Activated naive CD4-positive, alpha-beta T cell treated with anti-CD3 and anti-CD28 coated beads, Interleukin-2, amount 50 U/mL, for 72 hours (primary cell): ENCODE measurements at places on chromosomes 3 and 15. TPM values are rescaled to one million over a fixed set of nuclear protein-coding genes. Genes with fewer than 3 reads are reported as not detected.

DLEC1 gene
- 0.18 TPM for total RNA-seq

DNA sequence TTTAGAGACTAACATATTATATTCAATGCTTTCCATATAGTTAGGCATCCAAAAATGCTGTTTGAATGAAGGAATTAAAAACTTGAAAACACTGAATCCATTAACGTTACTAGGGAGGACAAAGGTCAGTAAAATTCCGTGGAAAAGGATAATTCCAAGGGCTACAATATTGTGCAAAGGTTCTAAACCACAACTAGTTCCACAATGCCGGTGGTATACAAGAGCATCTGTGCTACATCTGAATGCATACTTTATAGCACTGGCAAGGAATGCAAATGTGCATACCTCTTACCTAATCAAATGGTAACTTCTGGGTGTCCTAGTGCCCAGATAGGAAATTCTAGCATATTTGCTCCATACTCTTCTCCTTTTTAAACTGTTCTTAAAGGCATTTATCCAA lies 2.2 kb downstream of the ICE2 start:
- DNase-seq = no peak

DNA sequence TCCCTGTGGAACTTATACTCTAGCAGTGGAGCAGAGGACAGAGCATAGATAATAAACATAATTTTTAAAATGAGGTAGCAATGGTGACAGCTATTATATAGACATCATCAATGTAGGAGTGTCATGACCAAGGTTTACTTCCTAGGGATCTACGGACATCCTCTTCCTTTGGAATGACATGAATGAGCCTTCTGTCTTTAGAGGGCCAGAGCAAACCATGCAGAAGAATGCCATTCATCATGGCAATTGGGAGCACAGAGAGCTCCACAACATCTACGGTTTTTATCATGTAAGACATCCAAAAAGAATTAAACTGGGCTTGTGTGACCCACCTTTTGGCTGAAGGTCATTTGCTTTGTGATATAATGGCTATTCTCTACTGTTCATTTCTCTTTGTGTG lies 30.1 kb upstream of the CAPN3 start:
- DNase-seq = no peak

- no peak for DNase-seq
These were observed 818.8 kb upstream of the LMCD1 start for GRCh38 chr3:7682822-7683229.

- no peak for DNase-seq
These were observed 2.6 kb upstream of the GBE1 start for GRCh38 chr3:81764002-81764401.
